ENCODE measurements at places on chromosomes 5 and 9. TPM values are rescaled to one million over a fixed set of nuclear protein-coding genes. Genes with fewer than 3 reads are reported as not detected.

DNA sequence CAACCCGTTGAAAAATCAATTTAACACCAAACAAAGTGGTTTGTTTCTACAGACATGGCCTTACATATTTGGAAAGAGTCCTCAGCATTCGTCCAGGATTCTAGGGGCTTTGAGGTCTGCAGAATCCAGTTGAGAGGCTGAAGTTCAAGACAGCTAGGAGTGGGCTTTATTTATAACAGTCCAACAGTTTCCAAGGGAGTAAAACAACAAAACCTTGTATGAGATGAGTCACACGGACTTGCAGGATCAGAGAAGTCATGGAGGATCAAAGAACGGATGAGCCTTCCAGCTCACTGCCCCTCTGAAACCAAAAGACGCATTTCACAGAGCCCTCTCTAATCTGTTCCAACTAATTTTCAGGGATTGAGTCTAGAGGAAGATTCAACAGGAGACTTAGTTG is 11.1 kb upstream of the ESM1 start:
- peak; percentile 61 for DNase-seq

DNA sequence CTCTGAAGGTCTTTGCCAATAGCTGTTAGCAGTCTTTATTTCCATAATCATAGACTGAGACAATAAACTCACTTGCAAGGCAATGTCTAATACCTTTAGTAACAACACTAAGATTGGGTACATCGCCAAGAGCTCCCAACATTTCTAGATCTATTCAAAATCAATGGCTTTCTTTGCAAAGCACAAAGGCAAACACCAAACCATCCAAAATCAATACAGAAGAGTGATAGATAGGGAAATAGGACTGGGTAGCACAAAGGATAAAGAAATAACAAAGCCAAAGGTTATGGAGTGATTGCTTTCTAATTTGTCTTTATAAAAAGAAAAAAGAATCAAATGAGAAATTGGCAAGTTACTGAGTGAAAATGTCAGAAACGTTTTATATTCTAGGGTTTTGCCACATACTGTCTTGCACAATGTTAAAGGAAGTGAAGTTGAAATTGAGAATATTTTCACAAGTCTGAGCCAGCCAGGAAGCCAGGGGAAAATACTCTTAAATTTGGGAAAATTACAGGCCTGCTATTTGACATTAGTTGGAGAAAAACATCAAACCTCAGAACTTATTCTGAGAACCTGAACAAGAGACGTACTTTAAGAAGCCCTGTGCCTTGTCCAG is 53.3 kb upstream of the LHFPL2 start:
- DNase-seq = no peak

DNA sequence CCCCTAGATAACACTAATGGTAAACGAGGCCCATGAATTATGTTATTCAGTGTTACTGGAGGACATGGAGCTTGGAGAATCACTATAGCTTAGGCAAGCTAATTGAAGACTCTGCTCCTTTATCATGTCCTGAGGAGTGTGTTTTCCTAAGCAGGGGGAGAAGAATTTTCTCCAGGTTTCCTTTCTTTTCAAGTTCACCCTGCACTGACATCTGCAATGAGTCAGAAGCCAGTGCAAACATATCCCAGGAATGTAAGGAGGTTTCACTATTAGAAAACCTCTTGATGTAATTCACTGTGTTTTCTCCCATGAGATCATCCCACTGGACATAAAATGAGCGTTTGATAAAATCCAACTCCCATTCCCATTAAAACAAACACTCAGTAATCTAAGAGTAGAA is 75.6 kb downstream of the DMRT2 start:
- no peak for DNase-seq

DNA sequence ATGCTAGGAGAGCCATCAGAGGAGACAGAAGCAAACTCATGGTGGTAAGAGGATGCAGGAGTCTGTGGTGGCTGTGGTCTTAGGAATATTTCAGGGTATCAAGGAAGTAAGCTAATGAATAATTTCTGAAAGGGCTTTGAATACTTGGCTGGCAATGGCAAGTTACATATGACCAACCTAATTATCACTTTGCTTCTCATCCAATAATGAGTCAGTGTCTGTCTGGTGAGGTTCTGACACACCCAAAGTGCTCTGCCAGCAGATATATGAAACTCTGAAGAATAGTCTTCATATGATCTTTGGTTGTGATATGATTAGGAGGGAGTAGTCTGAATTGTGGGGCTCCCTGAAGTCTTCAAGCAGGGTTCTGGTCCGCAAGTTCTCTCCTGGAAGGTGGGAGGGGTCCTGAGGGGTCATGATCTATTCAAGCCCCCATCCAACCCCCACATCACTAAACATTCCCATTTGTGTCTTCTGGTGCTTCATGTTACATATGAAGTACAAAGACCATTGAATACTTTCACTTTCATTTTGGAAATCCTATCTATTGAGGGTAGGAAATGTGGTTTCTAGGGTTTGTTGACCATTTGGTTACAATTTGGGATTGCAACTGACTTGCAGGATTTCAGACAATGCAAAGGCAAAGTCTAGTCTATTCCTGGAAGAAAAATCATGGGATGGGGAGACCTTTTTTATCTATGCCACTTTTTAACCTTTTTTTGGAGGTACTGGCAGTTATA is 199.9 kb upstream of the CDKN2B start:
- no peak for DNase-seq

DNA sequence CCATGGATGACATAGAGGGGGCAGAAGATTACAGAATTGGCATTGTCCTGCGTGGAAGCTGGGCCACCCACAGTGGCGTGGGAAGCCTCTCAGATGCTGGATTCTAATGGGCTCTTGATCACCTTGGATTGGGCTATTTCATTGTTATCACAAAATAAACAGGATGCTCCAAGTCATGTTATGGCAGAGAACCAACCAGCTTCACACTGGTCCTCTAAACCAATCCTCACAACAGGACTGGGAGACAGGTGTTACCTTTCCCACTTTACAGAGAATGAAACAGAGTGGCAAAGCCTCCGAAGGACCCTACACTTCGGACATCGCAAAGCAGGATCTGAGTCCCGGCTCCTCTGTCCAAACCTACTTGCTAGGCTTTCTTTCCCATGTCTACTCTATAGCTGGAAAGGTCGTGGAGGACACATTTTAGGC is 455 bp upstream of the SMIM3 start:
- DNase-seq = peak; percentile 72

GRCh38 chr5:62649476-62650113 is 71.0 kb downstream of the LRRC70 start:
- no peak for DNase-seq

- DNase-seq = no peak
Observed at GRCh38 chr9:108545436-108545835, 310.4 kb downstream of the ACTL7B start.

DNA sequence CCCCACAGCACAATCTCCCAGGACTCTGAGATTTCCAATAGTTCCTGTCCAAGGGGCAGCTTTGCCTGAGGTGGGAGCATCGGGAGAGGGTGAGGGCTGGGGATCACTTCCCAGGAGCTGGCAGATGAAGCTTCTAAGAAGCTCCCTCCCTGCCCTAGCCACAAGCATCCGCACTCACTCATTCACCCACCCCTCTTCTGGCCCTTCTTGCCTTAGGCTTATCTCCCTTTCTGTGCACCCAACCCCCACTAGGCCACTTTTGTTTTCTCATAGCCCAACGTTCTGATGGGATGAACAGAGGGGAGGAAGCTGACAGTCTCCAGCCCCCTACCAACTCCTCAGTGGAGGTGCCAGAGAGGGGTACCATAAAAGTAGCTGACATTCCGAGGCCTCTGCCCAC is 3.7 kb upstream of the PCDH1 start:
- DNase-seq = no peak

GRCh38 chr9:134961331-134962064 is 43.8 kb upstream of the FCN1 start:
- no peak for DNase-seq

DNA sequence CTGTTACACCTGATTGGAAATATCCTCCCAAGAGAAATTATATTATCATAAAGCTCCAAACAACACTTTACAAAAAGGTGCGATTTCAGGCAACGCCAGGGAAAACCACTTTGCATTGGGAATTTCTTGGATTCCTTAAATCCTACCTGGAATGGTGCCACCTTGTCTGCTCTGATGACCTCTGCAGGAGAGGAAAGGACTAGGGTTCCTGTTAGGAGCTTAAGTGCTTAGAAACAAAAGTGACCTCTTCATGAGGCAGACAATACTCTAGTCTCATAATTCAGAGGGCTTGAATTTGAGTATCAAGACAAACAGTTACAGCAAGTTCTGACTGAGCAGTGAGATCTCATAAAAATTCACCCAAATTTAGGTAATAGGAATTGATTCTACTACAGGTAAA is 33.9 kb upstream of the GLIS3 start:
- peak; percentile 62 for DNase-seq

GRCh38 chr5:42545038-42545437 is 121.8 kb downstream of the GHR start:
- no peak for DNase-seq

- no peak for DNase-seq
Observed at GRCh38 chr5:120146787-120147186, 317.3 kb upstream of the PRR16 start.

Gene SOHLH1
- 0.05 TPM for total RNA-seq

Gene ZNG1C
- 46.6 TPM for total RNA-seq

Gene IL4
- total RNA-seq = not detected

Gene EQTN
- not detected for total RNA-seq

Gene FOXD4L4
- 0.17 TPM for total RNA-seq

Gene SETX
- total RNA-seq = 92.7 TPM

Gene PCDHA10
- 0.17 TPM for total RNA-seq

Gene DDX4
- total RNA-seq = not detected

Gene PCDHB1
- not detected for total RNA-seq

Gene TNPO1
- 624 TPM for total RNA-seq

Gene LARP1
- 43.7 TPM for total RNA-seq

Gene PLCXD3
- 0.51 TPM for total RNA-seq

Gene NR5A1
- not detected for total RNA-seq
